ENCODE measurements at places on chromosomes 7 and 10.
A peak's percentile ranks its signal among the peaks of the same experiment; 100 is the strongest.

DNA sequence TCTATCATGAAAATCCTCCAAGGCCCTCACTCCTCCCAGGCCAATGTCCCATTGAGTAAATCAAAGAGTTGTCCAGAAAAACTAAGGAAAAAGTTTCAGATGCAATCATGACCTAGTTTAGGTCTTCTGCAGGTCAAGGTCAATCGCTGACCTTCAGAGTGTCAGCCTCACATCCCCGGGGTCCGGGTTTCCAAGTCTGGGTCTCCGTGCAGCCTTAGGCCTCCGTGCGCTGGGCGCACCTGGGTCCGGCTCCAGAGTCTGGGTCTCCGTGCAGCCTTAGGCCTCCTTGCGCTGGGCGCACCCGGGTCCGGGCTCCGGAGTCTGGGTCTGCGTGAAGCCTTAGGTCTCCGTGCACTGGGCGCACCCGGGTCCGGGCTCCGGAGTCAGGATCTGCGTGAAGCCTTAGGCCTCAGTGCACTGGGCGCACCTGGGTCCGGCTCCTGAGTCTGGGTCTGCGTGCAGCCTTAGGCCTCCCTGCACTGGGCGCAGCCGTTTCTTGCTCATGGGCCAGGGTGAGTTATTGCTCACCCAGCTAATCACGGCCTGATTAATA, 236.2 kb downstream of the TCERG1L start:
- DNase-seq, result no peak

DNA sequence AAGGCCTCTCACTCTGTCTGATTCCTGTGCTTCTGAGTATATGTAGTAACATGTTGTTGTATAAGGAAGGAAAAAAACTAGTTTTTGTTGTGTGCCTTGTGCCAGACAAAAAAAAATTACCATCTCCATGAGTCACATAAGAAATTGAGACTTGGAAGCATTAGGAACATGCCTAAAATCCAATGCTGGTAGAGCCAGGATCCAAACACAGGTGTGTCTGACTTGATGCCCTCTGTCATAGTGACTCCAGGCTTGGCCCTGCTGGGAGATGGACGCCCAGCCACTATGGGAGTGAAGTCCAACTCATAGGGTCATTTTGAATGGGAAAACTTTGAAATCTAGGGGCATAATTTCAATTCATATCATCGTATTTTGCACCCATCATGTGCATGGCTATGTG, 38.0 kb downstream of the PYROXD2 start:
- DNase-seq, result no peak

- no peak for DNase-seq
Measured at GRCh38 chr7:33156441-33156840, 27.1 kb downstream of the BBS9 start.

DNA sequence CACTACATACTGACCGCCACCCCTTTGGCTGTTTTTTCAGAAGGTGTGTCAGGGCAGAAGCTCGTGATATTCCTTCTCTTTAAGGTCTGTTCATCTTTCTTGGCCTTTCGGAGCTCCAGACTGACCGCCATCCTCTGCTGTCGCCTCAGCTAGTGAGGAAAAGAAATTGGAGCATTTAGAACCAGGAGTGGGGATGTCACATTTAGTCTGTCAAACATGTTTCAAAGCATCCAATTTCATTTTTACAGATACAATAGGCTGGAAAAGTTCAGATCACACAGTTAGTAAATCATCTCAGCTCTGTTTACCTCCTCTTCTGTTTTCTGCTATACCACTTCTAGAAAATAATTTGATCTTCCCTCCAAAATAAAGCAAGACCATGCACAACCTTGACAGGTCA, 4.8 kb downstream of the KPNA7 start:
- DNase-seq, result no peak

GRCh38 chr10:56632537-56632936, 271.5 kb upstream of the ZWINT start:
- DNase-seq, result no peak

DNA sequence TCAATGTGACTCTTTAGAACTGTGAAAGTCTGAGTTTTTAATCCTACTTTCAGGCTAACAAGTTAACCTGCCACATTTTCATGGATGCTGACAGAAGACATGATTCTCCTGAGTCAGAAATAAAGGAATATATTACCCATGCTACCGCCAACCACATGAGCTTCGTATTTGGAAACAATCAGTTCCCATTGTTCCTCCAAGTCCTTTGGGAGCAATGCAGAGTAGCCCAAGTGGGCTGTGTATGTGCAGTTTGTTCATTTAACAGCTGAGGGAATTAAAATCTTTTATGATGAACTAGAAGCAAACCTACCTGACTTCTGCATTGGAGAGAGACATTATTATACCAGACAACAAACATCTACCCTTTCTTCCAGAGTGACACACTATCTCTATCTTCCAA, 169.3 kb upstream of the BET1 start:
- no peak for DNase-seq

- DNase-seq, result no peak
Measured at GRCh38 chr7:19520392-19520791, 188.4 kb downstream of the POLR1F start.

GRCh38 chr7:154699417-154699816, 303.5 kb downstream of the PAXIP1 start:
- no peak for DNase-seq

DNA sequence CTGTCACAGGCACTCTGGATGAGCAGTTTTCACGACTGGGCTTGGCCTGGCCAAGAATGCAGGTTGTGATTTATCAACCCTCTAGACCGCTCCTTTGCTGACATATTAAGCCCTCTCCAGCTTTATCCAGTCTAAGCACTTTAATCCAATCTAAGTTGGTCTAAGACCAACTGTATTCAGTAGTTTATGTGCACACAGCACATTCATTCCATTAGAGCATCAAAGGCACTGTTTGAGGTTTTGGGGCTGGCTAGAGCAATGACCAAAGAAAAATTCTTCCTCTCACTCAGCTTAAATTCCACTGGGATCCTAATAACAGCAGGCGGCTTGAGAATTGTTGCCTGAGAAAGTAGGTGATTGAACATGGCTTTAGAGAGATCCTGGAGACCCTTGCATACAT, 176.0 kb upstream of the INSYN2A start:
- no peak for DNase-seq

- no peak for DNase-seq
Measured at GRCh38 chr7:38748056-38748610, 117.0 kb upstream of the AMPH start.

- no peak for DNase-seq
Measured at GRCh38 chr10:94423627-94424026, 21.3 kb downstream of the TBC1D12 start.

- DNase-seq, result no peak
Measured at GRCh38 chr10:112304267-112304859, 21.2 kb downstream of the TECTB start.

- DNase-seq, result no peak
Measured at GRCh38 chr10:27699776-27700175, 45.8 kb downstream of the MKX start.

DNA sequence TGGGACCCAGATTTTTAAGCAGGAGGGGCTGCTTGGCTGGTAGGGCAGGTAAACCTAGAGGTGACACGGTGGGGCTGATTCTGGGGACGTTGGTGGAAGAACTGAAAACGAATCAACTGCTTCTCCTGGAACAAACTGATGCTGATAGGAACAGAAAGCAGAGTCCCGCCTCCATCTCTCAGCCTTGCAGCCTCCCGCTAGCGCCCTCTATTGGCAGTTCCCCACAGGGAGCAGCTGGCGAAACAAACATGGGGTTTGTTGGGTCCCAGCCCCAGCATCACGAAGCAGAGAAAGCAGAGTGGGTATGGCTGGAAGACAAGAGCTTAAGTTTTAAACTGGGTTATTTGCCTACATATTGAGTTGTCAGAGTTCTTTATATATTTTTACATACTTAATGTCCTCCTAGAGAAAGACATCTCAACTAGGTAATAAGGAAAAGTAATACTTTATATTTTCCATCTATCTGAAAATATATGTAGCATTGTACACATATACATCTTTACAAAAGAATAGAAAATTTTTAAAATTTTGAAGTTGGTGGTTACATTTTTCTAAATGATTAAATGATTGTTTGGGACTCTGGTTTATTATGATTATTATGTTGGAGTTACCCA, 42.3 kb upstream of the FOXI2 start:
- peak; percentile 52 for DNase-seq

DNA sequence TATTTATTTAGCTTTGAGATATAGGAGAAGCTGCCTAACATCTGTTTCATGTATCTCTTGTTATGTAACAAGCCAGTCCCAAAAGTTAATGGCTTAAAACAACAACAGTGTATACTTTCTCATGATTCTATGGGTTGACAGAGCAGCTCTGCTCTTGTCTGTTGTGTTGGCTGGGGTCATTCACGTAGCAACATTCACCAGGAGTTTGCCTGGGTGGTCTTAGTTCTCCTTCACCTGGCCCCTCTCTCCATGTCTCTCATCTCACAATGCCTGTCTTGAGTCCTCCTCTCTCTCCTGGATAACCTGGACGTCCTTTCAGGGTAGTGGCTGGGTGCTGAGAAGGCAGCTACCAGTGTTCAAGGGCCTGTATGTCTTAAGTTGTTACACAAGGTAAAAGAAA, 27.5 kb downstream of the INPP5F start:
- DNase-seq, result no peak

DNA sequence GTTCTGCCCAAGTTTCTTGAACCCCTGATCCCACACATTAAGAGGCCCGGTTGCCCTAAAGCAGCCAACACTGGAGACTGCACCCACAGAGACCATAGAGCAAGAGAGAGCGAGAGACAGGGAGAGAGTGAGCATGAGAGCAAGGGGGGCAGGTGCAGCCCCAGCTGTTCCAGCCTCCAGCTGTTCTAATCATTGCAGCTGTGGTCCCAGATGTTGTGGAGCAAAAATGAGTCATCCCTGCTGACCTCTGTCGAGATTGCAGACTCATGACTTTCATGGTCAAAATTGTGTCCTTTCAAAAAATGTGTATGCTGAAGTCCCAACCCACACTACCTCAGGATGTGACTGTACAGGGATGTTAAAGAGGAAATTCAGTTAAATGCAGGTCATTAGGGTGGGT, 143.9 kb upstream of the FRMD4A start:
- DNase-seq, result no peak

- DNase-seq, result no peak
Measured at GRCh38 chr7:157596471-157596870, 259.7 kb downstream of the DNAJB6 start.

DNA sequence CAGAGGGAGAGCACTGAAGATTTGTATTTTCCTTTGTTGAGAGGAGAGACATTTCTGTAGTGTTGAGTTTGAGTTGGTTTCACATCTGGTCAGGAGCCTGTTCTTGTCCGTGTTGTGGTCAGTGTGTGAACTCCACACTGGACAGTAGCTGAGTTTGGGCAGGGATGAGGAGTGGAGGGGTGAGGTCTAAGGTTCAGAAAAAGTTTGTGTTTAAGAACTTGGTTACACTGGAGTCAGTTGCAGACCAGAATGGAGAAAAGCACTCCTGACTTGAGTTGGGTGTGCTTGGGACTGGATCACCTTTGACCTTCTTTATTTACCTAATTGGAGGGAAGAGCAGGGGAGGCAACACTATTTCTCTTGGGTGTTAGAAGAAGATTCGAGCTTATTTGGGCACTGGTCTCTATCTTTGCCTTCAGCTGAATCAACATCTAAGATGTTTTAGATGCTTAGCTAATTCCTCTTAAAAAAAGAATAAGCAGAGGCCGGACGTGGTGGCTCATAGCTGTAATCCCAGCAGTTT, 8.9 kb downstream of the LRMDA start:
- DNase-seq, result no peak

DNA sequence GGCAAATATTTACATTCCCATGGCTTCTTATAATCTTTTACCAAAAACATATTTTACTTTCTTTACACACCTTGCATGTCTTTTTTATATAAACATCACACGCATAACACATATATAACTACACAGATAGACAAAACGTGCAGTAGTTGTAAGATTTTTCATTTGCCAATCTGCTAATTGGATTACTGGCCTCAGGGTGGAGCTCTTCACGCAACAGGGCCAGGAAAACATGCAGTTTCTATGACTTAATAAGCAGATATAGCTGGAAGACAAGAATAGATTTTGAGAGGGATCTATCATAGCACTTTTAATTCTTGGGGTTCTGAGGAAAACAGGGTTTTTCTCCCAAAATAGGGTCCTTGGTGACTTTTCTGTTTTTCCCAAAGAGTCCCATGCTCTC, 12.7 kb downstream of the ACADSB start:
- DNase-seq, result no peak

DNA sequence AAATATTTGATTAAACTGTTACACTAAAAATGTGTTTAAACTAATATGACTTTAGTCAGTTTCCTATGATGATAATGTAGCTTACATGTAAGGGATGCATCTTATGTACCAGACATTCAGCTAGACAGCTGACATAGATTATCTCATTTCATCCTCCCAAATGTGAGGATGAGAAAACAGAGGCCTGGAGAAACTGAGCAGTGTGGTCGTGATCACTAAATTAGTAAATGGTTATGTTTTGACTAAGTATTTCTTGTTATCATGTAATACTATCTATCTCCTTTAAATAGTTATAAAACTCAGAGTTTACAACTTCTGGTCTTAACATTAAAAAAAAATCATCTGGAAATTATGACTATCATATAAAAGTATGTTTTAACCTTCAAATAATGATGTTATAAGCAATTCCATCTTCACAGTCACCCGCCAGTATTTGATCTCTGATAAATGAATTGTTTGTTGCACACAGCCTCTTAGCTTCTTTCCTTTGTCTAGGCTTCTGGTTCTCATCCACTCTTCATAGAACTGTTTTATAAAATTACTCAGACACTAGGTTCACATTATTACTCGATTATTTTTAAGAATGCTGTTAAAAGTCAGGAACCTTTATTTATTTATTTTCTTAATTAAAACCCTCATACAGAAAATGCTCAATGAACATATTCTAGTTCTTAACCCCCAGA, 33.6 kb upstream of the HDAC9 start:
- DNase-seq, result no peak
